Kidney (tissue), 22 donors: ENCODE measurements at places on chromosomes 5 and 9. TPM values are rescaled to one million over a fixed set of nuclear protein-coding genes. Genes with fewer than 3 reads are reported as not detected.
A peak's percentile ranks its signal among the peaks of the same experiment; 100 is the strongest.

- no peak for DNase-seq
Measured at GRCh38 chr5:6801236-6801635, 88.0 kb downstream of the TENT4A start.

RACK1 gene
- polyA plus RNA-seq, result 1,699 TPM

DNA sequence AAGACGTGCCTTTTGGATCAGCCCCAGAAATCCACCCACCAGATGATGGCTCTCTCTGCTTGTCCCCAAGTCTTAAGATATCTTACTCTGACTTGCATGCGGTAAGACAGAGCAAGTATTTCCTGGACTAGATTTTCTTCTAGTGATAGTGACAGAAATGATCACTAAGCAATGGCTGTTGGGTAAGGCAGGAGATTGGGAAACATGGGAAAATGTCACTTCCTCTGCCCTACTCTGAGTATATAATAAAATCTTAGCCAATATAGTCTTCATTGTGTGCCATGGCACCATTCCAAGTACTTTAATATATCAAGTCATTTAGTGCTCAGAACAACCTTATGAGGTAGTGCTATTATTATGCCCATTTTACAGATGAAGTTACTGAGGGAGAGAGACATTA, 31.0 kb upstream of the GNA14 start:
- DNase-seq, result no peak

SPATA31D4 gene
- polyA plus RNA-seq, result not detected

- peak; percentile 80 for DNase-seq
Measured at GRCh38 chr5:141992349-141992963, 20.4 kb downstream of the GNPDA1 start.

ACTBL2 gene
- not detected for polyA plus RNA-seq

GRCh38 chr5:170286386-170286925, 11.1 kb downstream of the LCP2 start:
- no peak for DNase-seq

KIF12 gene
- 155 TPM for polyA plus RNA-seq

- DNase-seq, result no peak
Measured at GRCh38 chr5:160297776-160298175, 14.6 kb downstream of the CCNJL start.

DNA sequence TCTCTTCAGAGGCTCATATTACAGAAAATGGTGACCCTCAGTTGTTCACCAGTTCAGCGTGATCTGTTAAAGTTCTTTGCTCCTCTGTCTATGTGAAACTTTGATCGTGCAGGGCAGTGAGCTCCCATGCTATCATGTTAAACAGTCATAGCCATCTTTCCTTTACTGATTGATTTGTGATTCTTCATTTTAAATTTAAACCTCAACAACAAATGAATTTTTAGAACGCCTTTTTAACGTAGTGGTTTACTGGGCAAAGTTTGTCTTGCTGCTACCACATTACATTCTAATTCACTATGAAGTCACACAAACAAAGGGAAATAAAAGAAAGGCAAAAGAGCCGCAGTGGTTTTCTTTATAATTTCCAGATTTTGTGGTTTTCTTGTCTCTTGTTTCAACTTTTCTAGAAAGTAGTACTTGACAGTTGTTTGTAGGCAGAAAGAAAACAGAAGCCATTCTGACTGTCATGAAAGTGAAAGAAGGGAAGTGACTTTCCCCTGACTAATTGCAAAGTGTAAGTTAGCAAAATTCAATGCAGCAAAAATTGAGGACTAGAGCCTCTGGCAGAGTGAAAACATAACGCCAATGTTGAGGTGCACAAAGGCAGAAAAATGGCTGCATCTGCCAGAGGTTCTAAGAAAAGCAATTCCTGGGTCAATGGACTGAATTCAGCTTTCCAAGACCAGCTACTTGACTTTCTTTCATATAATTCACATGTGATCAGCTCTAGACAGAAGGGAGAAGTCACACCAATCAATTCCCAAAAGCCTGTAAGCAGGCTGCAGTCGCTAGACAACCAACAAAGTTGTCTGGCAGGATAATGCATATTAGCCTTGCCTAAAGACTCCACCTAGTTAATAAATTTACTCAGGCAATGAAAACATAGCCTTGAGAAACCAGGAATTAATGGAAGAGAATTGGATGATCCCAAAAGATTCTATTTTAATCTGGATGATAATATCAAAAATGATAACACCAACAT, 7.1 kb upstream of the IFNA6 start:
- DNase-seq, result no peak

GRXCR2 gene
- polyA plus RNA-seq, result not detected

GRCh38 chr9:108396193-108396592, 459.6 kb downstream of the ACTL7B start:
- DNase-seq, result no peak

DNA sequence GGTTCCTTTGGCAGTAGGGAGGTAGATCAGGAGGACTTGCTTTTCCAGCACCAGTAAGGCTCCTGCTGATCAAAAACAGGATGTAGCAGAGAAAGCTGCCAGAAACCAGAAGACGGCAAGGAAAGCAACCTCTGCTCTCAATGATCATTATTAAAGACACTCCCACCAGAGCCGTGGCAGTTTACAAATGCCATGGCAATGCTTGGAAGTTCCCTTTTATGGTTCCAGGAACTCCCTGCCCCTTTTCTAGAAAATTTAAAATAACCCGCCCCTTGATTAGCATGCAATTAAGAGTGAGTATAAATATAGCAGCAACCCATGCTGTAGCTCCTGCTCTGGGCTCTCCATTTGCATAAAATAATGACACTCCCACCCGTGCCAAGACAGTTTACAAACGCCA, 16.1 kb downstream of the EQTN start:
- no peak for DNase-seq

CAAP1 gene
- polyA plus RNA-seq, result 15.2 TPM

CDKN2B gene
- 0.30 TPM for polyA plus RNA-seq

GRCh38 chr5:30502277-30502676, 691.2 kb upstream of the CDH6 start:
- DNase-seq, result no peak

DMRTA1 gene
- 2.6 TPM for polyA plus RNA-seq

RNF183 gene
- 8.1 TPM for polyA plus RNA-seq

DNA sequence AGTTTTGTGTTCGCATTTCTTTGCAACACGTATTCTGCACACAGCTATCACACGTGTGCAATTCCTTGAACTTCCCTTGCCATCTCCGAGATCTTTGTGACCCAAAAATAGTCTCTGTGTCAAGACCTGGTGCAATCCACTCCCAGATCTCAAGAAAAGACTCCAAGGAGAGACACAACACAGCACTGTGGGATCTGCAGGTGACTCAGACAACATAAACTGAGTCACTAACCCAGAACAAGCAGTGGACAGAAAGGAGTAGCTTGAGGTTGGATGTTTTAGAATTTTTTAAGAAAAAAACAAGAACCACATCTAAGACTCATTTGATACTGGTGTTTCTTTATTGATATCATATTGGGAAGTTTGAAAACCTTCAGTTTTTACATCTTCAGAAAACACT, 396.9 kb downstream of the AGTPBP1 start:
- DNase-seq, result no peak
